ENCODE measurements at places on chromosomes 12 and 14.

DNA sequence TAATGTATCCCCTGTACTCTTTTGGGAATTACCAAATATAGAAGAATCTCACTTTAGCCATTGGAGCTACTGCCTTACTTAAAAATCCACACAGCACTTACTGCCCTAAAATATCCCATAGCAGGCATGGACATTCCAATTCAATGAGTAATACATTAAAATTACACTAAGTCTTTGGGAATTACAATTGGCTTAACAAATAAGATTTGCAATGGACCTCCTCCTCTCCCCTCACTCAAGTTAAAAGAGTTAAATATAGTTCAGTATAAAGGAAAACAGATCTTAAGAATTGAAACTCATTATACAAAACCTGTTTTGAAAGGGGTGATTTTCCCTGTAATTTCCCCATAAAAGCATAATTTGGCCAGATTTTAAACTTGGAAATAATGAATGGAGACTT, 477.1 kb downstream of the SLC16A7 start:
- no peak for DNase-seq

DNA sequence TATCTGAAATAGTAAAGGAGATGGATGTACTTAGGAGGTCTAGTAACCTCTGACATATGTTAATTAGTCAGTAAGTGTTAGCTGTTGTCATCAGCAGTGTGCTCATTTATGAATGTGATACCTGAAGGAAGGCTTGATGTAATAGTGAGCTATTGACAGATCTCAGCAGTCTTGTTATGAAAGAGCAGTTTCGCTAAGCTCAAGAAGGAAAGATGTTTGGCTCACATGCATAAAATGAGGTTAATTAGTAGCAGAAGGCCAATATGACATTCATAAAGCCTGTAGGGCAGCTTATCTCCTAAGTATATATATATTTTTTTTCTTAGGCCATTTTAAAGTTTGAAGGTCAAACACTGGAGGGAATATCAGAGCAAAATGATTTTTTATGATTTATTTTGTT, 2.8 kb downstream of the FAM234B start:
- DNase-seq, result no peak

GRCh38 chr14:33711194-33711593, 239.7 kb downstream of the EGLN3 start:
- DNase-seq, result no peak

GRCh38 chr14:22400655-22401259, 188.3 kb downstream of the DAD1 start:
- no peak for DNase-seq

GRCh38 chr14:93014058-93015023, 91.4 kb downstream of the CHGA start:
- no peak for DNase-seq

GRCh38 chr12:92605621-92606170, 97.1 kb upstream of the PLEKHG7 start:
- DNase-seq, result no peak
